ENCODE measurements at places on chromosomes 6 and 20.

DNA sequence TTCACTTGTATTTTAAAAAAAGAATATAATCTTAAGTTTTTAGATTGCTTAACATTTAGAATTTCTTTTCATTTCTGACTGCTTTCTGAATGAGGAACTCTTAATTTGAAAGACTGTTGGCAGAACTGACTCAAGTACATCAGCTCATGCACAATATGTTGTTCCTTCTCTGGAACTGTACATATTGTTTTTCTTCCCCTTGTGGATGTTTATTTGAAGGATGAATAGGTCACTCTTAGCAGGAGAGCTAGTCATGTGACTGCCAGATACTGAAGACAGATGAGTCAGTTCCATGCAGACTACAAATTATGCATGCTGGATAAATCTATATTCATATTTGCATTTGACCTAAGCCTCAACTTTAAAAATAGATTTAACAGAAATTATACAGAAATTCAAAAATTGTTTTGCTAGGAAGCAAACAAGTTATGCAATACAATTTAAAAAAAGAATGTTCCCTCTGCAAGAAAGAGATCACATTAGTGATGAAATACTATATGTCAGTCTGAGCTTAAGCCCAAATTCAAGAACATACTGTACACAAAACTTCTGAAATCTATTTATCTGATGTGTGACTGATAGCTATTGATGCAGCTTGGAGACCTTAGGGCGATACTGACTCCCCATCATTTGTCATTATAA is 1274.9 kb upstream of the GJE1 start:
- H3K36me3 ChIP-seq = no peaks in the 10 kb centered on the region
- no peak overlapping the region for H3K27ac ChIP-seq
- H3K4me1 ChIP-seq = no peaks in the 10 kb centered on the region
- no peak overlapping the region for H3K4me3 ChIP-seq
- H3K27me3 ChIP-seq = no peaks in the 10 kb centered on the region

GRCh38 chr6:134787261-134787877 is 162.5 kb downstream of the ALDH8A1 start:
- no peaks in the 10 kb centered on the region for H3K4me1 ChIP-seq
- no peaks in the 10 kb centered on the region for H3K36me3 ChIP-seq
- no peak for DNase-seq

DNA sequence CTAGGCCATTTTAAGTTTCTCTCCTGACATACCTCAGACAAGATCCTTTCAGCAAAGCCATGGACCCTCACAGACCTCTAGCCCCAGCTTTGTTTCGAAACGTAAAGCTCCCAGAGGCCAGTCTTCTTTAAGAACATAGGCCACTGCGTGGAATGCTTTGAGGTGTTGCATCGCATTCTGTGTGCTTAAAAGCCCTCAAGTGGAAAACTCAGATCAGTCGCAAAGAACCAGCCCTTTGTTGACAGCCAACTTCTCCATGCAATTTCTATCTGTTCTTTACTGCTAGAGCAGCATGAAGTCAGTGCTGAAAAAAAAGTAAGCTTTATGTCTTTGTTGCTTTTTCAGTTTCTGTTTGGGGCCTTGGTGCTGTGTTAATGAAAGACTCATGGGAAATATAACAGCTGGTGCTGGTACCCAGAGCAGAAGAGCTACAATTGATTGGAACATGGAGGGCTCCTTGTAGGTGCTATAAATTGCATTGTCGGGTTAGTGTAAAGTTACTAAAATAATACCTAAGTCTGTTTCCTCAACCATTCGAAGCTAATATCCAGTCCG is 142.6 kb downstream of the MAP3K7 start:
- H3K4me1 ChIP-seq = no peaks in the 10 kb centered on the region
- no peaks in the 10 kb centered on the region for H3K36me3 ChIP-seq
- H3K27me3 ChIP-seq = no peaks in the 10 kb centered on the region
- DNase-seq = no peak
- no peak overlapping the region for H3K27ac ChIP-seq

DNA sequence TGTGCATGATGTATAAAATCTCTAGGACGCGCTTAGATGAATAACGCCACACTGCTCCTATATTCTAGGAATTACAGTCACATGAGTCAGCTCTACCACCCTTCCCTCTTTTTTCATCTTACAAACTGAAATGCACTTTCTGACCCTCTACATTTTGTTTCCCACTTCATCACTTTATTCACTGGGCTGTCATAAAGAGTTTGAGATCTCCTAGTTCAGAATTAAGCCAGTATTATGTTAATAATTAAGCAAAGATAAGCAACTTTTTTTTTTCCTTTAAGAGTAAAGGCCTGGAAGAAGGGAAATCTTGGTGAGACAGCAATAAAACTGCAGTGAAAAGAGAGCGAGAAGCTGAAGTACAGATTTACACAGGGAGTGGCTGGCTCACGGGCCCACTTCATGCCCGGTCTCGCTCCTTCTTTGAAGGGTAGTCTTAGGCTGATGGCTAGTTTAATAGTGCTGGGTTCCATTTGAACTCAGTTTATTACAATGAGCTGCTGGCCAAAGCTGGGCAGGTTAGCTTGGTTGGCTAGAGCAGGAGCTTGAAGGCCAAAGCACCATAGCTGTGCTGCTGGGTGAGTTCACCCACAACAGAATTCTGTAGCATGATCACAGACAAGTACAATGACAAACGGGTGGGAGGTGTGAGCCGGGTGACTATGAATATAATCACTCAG is 110.6 kb downstream of the MAP7 start:
- H3K4me3 ChIP-seq = no peak overlapping the region
- H3K27me3 ChIP-seq = no peaks in the 10 kb centered on the region
- no peak overlapping the region for H3K27ac ChIP-seq

GRCh38 chr20:51376111-51376510 is 166.4 kb downstream of the NFATC2 start:
- H3K27ac ChIP-seq = peak overlapping the region; percentile 64
- DNase-seq = no peak
- H3K27me3 ChIP-seq = no peaks in the 10 kb centered on the region
- H3K4me1 ChIP-seq = peaks cover 11% of the 10 kb centered on the region
- H3K36me3 ChIP-seq = peaks cover 5% of the 10 kb centered on the region
- no peak overlapping the region for H3K4me3 ChIP-seq

- no peak for DNase-seq
- H3K4me3 ChIP-seq = no peak overlapping the region
Observed at GRCh38 chr20:32157611-32158010, 48.1 kb downstream of the TM9SF4 start.

DNA sequence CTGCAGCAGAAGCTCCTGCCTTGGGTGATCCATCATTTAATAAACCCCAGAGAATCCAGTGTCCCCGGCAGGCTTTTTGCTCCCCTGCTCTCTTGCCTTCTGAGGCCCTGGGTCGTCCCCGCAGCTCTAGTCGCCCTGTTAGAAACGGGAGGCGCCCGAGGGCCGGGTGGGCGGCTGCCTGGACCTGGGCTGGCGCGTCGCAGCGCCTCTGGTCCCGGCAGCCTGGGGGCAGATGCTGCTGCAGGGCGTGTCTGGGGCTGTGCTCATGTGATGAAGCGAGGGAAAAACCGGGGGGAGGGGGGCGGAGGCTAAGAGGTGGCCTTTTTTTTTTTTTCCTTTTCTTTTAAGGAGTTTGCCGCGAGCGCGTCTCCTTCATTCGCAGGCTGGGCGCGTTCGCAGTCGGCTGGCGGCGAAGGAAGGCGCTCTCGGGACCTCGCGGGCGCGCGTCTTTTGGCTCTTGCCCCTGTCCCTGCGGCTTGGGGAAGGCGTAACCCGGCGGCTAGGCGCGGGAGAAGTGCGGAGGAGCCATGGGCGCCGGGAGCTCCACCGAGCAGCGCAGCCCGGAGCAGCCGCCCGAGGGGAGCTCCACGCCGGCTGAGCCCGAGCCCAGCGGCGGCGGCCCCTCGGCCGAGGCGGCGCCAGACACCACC is 394 bp downstream of the AKAP12 start:
- no peaks in the 10 kb centered on the region for H3K36me3 ChIP-seq
- H3K27me3 ChIP-seq = peaks cover 62% of the 10 kb centered on the region
- DNase-seq = no peak
- peaks cover 2% of the 10 kb centered on the region for H3K4me1 ChIP-seq
- H3K4me3 ChIP-seq = peak overlapping the region; percentile 41
- H3K27ac ChIP-seq = no peak overlapping the region

- H3K27ac ChIP-seq = no peak overlapping the region
- H3K36me3 ChIP-seq = no peaks in the 10 kb centered on the region
- no peaks in the 10 kb centered on the region for H3K4me1 ChIP-seq
- no peak for DNase-seq
Observed at GRCh38 chr20:48006036-48006833, 221.0 kb upstream of the SULF2 start.

- peaks cover 6% of the 10 kb centered on the region for H3K36me3 ChIP-seq
- peaks cover 26% of the 10 kb centered on the region for H3K27me3 ChIP-seq
- no peak for DNase-seq
- H3K4me3 ChIP-seq = no peak overlapping the region
- peak overlapping the region; percentile 55 for H3K27ac ChIP-seq
Observed at GRCh38 chr6:166439366-166440091, 56.8 kb upstream of the MPC1 start.

GRCh38 chr6:39225946-39226437 is 3.3 kb downstream of the KCNK5 start:
- H3K36me3 ChIP-seq = peaks cover 2% of the 10 kb centered on the region
- H3K4me1 ChIP-seq = peaks cover 50% of the 10 kb centered on the region
- H3K27ac ChIP-seq = peak overlapping the region; percentile 82
- no peaks in the 10 kb centered on the region for H3K27me3 ChIP-seq

DNA sequence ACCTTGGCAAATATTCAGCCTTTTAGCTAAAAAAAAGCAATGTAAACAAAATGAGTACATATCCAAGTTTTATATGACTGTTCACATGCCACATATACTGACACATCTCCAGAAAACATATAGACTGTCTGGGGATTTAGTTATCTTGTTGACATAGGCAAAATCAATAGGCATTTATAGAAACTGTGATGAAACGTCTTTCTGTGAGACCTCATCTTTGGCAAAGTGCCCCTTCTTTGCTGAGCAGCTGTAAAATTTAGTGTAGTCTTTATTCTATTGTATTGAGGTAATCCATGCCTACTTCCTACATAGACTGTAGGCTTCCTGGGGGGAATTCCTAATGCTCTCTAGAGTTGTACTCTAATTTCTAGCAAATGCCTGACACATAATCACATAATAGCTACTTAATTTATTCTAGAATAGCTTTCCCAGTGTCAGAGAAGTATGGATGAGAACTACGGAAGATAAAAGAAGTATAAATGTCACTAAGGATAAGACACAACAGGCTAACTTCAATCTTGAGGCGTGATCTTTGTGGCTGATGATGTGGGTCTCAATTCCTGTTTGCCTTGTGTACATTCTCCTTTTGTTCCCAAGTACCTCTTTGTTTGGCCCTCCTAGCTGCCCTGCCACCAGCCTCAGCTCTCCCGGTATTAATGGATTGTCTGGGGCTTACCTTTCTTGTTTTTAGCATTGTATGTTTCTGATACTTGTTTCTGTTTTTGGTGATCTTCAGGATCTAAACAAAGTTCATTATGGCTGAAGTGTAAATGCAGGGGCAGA is 30.6 kb downstream of the PTCHD4 start:
- H3K4me3 ChIP-seq = no peak overlapping the region
- no peaks in the 10 kb centered on the region for H3K27me3 ChIP-seq
- DNase-seq = no peak
